OCI-M1 (cell line): ENCODE measurements at places on chromosomes 2 and 18.

GRCh38 chr2:10773821-10774341 is 38.7 kb downstream of the PDIA6 start:
- no peak for DNase-seq

DNA sequence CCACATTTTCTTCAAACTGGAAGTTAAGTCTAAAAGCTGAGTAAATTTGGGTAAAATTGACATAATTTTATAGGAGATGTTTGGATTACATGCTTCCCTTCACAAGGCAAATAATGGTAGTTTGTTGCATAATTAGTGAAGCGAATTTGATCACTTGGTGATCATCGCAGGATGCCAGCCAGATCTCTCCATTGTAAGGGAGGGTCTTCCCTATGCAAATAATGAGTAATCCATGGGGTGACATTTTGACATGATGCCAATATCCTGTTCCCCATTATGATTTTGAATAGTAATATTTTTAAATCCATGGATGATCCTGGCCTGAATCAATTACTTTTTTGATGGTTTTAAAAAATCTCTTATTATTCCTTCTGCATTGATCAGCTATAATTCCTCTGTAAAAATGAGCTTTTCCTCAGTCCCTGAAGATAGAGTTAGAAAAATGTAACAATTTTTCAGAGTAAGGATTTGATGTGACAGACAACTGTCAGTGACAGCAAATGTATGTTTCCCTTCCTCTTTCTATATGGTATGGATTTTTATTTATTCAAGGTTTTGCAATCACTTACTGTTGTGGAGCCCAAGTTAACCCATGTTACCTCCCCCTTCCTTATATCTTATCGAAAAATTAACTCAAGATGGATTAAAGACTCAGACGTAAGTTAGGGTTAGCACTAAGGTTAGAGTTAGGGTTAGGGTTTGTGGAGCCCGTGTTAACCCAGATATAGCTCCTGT is 21.4 kb downstream of the CCL20 start:
- no peak for DNase-seq

DNA sequence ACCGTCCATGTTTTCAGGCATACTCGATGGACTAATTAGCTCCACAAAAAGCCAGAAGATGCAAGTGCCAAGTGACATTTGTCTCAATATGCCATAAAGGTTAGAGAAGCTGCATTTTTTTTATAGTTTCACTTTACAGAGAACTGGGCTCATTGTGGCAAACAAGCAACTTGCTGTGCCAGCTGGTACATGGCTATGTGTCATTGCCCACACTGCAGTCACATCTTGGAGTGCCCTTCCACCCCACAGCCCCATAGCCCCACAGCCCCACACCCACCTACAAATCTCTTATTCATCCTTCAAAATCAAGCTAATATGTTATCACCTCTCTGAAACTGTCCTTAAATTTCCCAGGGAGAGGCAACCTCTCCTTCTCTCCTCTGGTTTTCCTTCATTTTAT is 451.9 kb downstream of the ARHGAP15 start:
- DNase-seq = no peak

- DNase-seq = peak; percentile 55
Observed at GRCh38 chr2:48568547-48568946, 38.6 kb downstream of the STON1 start.

- no peak for DNase-seq
Observed at GRCh38 chr18:60891936-60892335, 441.3 kb upstream of the CDH20 start.

DNA sequence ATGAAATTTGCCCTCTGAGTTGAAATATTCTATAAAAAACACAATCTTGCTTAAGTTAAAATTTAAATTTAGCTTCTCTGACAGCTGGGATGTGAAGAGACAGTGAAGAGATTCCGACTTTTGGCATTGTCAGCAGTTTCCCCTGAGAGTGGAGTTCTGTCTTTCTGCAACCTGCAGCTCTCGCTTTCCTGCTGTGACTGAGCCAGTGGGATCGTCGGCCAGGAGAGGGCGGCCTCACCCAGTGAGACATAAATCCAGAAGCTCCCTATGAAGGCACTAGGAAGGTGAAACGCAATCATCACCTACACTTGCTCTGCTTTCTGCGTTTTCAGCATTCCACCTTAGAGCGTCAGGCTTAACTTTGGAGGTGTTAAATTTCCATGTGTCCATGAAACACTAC is 75.4 kb upstream of the HNMT start:
- DNase-seq = peak; percentile 37

DNA sequence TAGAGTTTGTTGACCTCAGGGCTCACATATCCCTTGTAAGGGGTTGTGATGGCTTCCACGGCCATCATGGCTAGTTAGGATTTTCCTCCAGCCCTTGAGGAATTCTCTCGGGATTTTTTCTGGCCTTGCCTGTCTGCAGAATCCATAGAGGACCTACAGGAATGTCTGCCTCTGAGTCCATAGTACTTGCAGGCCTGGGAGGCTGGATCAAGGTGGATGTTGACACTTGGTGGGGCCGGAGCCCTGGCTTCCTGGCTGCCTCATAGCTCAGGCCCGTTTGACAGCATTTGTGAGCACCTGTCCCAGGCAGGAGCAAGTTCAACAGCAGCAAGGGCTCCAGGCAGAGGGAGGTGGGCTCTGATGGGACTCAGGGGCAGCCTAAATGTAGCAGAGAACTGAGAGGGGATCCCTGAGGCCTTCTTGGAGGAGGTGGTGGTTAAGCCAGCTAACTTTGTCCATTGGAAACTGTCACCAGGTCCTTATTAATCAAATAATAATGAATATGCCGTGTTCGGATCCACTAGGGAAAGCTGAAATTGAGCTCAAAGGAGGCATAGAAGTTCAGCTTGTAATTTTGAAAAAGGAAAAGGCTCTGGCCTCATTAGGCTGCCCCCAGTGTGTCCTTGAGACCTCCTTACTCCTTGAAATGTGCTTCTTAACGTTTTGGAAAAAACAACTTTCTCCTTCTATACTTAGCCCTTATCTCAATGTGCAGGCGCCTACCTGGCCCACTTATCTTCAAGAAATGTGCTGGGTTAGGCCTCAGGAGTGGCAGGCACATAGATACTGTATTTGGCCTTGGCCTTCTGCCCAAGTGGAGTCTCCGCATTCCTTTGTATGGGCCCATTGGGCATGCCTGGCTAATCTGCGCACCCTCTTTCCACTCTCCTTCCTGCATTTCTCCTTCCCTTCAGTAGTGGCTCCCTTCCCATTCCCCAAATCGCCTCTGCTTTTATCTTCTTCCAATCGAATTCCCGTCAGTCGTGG is 66.9 kb downstream of the HPCAL1 start:
- peak; percentile 30 for DNase-seq

DNA sequence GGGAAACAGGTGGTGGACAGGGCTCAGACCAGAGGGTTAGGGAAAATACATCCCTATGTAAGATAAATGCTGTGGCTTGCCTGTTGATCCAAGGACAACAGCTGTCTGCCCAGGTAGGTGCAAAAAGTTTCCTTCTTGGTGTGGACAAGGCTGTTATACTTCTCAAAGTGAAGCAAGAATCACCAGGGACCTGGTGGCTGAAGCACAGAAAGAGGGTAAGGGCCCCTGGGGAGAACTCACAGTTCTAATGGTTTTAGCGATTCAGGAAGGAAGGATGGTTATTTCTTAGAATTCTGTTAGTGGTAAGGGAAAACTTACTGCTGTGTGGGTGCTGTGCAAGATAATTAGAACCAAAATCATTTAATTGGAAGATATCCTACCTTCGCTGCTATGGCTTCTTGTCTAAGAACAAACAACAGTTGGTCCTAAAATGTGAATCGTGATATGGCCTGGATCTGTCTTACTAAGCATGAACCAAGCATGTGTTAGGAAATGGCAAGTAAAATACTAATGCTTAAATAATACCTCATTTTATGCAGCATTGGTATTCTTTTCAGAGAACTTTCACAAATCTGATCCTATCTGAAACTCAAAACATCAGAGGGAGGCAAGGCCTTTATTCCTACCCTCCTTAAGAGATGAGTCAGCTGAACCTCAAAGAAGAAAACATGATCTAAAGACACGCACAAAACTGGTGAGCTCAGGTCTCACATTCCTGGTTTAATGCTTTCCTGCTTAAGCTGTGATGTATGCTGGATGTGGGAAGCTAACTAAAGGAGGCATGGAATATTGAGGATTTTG is 159.2 kb upstream of the THUMPD2 start:
- DNase-seq = peak; percentile 73

DNA sequence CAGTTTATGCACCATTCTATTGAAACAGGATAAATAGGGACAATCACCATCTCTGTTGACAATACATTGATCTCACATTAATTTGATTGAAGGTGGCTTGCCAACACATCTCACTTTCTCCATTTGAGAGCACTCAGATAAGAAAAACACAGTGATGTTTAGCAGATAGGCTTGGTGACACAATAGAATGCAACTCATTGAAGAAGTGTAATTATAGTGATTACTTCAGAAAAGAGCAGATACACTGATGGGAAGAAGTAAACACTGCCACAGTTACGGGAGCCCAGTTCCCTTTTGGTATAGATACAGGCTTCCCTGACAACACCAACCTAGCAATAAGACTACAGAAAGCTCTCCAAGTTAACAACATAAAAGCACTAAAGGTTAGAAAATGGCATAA is 89.1 kb downstream of the FIGN start:
- DNase-seq = no peak

DNA sequence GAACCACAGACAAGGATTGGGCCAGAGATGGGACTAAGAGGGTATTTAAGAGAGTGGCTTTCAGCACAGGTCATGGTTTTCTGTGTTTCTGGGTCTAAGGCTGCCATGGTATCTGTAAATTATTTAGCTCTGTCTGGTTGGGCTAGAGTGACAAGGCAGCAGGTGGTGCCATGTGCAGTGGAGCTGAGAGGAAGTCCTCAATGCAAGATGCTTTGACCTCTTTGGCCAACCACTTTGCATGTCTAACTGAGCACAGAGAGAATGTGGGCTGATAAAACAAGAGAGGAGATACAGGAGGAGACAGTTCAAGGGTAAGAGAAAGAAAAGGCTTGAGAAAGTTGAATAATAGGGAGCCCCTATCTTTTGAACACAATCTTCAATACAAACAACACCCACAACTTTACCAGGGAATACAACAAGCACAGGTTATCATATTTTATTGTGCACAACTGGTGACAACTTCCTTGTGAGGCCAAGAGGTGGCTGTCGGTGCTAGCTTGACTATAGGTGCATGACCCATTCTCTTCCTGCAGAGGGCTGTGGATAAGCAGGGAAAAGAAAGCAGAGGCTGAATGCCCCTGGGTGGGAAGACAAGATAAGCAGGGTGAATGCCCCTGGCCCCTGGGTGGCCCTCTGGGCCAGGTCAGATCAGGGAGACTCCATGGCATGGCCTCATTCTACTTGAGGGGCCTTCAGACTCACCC is 12.3 kb downstream of the FLACC1 start:
- DNase-seq = peak; percentile 16

DNA sequence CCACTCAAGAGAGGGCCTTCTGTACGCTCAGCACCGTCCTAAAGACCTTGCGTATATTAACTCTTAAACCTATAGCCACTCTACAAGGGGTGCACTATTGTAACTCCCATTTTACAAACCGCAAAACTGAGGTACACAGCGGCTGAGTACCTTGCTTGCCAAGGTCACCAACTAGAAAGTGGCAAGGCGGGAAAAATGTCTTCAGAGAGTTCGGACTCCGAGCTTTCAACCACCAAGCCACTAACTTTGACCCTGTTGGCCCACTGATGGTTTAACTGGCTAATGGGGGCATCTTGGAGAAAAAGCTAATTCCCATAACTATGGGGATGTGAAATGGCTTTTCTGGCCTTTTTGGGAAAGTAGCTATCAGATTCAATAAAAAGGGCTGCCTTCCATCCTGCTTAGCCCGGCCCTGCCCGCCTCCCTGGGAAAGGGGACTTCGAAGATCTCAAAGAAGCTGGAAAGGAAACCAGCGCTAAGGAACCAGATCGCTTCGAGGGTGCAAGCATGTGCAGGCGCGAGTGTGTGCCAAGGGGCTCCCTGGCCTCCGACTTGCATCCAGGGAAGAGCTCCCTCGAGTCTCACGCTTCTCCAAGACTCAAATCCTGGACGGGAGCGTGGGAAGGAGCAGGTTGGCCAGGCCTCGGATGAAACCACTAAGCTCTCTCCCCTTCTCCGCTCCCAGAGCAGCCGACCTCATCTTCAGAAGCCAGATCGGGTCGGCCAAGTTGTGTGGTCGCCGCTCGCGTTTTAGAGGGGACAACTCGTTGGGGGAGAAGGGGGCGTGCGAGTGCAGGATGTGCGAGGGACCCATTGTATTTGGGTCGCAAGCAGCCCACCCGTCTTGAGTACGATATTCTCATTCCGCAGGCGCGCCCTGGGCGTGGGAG is 2.2 kb upstream of the SP5 start:
- no peak for DNase-seq

DNA sequence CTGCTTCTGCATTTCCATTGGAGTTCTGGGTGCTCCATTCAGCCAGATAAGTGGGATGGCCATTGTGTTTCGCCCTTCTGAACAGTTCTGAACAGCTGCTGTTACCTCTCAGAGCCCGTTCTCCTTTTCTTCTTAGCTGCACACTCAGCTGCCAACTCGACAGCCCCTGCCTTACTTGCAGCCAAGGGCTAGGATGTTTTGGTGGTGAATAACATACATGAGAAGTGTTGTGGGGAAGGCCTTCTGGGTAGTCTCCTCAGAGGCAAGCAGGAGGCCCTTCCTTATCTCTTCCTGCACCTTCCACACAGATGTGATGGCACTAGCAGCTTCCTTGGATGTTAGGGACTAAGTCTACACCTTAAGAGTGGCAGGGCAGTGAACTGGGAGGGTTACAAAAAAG is 138.4 kb upstream of the NOSTRIN start:
- DNase-seq = peak; percentile 40

GRCh38 chr2:43129676-43130547 is 96.5 kb downstream of the ZFP36L2 start:
- DNase-seq = peak; percentile 41

DNA sequence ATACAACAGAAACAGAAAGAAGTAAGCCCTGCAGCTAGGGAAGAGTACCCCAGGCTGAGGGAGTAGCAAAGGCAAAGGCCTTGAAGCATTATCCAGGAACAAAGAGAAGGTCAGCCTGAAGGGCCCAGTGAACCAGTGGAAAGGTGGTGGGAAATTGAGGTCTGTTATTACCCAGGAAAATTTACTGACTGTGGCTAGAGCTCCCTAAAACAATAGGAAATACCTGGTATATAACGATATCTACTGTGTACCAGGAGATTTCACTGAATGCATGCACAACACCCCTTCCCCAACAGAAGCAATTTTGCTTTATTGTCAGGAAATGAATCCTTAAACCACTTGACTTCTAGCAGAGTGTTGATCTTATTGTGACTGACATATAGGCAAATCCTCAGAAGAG is 365.3 kb downstream of the ERBB4 start:
- no peak for DNase-seq

GRCh38 chr18:10838553-10838952 is 310.8 kb downstream of the PIEZO2 start:
- no peak for DNase-seq

- no peak for DNase-seq
Observed at GRCh38 chr18:68985172-68985820, 187.4 kb downstream of the CCDC102B start.

DNA sequence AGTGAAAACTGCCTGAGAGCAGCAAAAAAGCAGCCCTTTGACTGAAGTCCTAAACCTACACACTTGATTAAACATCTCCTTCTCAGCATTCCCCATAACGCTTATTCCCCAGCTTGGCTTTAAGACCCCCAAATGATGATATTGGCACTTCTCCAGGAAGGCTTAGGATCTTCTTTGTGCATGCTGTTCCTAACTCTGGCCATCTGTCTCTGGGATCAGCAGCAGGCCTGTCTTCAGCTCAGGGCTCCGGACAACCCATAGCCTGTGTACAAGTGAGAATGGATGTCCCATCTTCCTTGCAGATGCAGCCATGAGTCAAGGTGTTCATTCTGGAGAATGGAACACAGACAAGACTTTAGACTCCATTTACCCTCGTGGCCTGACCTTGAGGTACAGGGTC is 81.6 kb upstream of the TMEM17 start:
- DNase-seq = no peak
